Fibroblast of the conjunctiva (primary cell): ENCODE measurements at places on chromosomes 4 and X.
A peak's percentile ranks its signal among the peaks of the same experiment; 100 is the strongest.

GRCh38 chr4:64205376-64205775, 203.9 kb downstream of the TECRL start:
- no peak for DNase-seq

DNA sequence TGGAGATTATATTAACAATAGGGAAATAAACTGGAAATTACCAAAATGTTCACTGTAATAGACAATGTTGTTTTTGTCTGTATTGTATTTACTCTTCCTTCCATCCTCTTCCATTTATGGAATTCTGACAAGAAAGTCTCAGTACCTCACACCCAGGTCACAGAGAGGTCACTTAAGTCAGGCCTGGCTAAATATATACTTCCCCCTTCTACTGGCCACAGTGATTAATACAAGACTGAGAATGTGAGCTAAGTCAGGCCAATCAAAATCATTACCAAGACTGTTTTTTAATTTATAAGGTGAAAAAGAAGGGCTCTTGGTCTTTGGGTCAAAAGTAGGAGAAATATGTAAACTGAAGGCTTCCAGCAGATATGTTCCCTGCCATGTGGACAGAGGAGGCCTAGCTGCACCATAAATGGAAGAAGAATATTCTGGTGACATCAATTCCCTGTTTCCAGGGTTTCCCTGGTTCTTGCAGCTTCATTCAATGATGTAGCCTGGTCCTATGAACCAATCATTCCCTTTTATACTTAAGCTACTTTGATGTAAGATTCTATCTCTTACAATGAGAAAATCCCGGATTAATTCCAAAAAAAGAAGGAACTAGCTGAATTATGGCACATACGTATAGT, 64.3 kb downstream of the LRBA start:
- no peak for DNase-seq

DNA sequence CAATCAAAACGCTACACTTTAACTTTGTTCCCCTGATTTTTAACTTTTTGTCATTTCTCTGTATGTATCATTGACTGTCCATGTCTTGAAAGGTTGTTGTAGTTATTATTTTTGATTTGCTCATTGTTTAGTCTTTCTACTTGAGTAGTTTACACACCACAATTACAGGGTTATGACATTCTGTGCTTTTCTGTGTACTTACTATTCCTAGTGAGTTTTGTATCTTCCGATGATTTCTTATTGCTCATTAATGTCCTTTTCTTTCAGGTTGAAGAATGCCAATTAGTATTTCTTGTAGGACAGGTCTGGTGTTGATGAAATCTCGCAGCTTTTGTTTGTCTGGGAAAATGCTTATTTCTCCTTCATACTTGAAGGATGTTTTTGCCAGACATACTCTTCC, 89.2 kb upstream of the SH3RF1 start:
- DNase-seq, result no peak

- peak; percentile 78 for DNase-seq
Observed at GRCh38 chr4:137359691-137360315, 172.5 kb downstream of the PCDH18 start.

DNA sequence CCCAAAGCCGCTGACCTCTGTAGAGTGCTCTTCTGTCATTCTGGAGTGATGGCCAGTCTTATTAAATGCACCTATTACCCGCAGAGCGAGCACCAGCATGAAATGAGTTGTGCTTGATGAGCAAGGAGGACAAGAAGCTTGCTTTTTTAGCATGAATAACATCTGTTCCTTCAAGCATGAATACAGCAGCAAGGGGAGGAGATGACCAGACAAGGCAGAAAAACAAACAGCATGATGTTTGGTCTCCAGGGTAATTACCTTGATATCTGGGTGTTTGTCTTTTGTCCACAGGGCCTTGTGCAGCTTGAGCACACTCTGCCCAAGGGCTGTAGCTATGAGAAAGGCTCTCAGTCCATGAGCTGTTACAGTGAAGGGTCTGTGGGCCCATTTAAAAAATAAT, 324.8 kb upstream of the DDX53 start:
- no peak for DNase-seq

- no peak for DNase-seq
Observed at GRCh38 chrX:37684426-37684825, 1.2 kb upstream of the XK start.

GRCh38 chr4:40916880-40917279, 167.1 kb downstream of the NSUN7 start:
- DNase-seq, result no peak

DNA sequence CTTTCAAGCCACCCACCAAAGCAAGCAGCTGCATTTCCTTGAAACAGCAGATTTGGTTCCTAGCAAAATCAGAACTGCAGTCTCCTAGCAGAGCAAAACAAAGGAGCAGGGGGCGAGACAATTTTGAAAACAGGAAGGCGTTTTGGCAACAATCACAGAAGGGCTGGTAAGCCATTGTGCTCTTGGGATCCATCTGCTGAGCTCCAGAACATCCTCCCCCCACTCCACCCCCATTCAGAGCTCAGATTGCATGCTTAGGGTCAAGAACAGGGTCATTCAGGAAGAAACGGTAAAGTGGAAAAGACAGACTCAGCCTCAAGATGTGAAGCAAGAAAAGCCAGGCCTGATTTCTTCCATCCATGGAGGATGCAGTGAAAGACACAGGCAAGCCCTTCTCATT, 7.6 kb upstream of the PCDH19 start:
- DNase-seq, result no peak
